ENCODE measurements at places on chromosomes 7 and 10.

GRCh38 chr7:4607311-4607729, 74.8 kb upstream of the FOXK1 start:
- DNase-seq, result no peak

GRCh38 chr10:109835257-109835656, 88.1 kb downstream of the XPNPEP1 start:
- DNase-seq, result no peak

- DNase-seq, result no peak
Observed at GRCh38 chr7:1847260-1848001, 177.4 kb downstream of the ELFN1 start.

DNA sequence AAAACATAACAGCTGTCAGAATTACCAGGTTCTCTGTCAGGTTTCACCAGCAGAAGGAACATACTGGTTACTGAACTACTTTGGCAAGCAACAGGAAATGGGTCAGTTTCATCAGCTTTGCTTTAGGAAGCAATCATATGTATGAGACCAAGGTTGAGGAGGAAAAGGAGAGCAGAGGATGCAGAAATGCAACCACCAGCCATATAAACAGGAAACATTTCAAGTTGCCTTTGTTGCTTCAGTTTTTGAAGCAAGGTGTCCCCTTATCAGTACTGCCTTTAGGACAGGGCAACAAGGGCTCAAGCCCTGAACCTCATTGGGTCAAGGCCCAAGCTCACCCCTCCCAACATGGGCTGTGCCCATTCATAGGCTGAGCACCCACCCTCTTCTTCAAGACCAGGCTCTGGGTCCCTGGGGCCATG, 10.2 kb downstream of the HIPK2 start:
- DNase-seq, result no peak

DNA sequence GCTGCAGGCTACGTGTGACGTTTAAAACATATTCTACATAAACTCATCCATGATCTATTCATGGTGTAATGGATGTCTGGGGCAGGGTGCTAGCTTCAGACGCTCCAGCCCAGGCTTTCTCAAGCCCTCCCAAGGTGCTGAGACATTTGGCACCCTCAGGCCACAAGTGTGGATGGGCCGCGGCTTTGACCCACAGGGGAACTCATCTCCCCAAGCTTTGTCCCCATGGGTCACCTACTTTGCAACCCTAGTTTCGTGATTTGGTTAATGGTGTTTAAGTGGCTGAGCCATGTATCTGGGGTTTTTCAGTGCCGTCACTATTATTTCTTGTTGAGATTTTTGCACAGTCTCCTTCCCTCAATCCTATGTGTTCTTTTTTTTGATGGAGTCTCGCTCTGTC, 66.0 kb downstream of the GRK5 start:
- DNase-seq, result no peak

DNA sequence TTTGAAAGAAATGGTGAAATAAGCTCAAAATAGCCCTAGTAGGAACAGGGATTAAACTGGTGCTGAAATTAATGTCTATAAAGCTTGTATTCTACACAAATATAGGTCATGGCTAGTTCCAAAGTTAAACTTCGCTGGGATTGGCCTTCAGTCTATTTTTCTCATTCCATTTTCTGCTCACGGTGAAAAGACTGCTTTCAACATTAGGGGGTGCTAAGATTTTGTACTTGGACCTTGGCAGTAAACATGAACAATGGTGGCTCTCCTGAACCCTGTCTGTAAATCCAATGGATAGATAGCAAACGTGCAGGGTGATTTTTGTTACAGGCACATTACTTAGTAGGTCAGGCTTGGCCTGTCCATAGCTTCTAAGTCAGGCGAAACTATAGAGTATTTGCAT, 36.0 kb upstream of the RSU1 start:
- peak; percentile 13 for DNase-seq

DNA sequence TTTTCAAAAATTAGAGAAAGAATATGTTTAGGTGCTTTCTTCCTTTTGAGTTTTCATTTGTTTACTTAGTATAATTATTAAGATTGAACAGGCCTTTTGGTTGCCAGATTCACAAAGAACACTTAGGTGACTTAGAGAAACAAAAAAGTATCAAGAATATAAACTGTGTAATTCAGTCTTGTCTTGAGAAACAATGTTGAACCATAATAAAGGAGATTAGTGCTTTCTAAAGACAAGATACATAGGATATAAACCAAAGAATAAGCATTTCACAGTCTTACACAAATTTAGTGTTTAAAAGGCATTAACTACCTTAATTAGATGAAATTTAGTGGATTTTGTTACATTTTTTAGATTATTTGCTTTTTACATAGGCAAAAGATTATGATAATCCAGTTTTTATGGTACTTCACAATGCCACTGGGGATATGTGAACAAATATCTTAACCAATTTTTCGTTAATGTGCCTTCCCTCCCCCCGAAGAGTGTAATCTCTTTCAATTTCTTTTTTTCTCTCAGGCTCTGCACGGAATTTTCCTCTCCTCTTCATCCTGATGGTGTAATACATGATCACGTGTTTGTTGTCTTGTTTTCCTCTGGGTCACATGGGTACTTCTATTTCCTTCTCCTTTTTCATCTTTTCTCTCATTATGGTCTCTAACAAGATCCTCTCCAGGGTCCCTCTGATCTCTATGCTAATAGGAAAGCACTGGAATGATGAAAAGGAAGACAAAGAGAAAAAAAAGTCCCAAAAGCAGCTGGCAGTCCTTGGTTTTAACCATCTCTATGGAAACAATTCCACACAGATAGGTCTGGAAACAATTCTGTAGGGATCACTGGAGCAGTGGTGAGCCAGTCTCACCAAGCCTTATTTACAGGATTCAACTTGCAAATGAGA, 3.7 kb upstream of the HNRNPH3 start:
- DNase-seq, result peak; percentile 91

- no peak for DNase-seq
Observed at GRCh38 chr7:96579119-96579518, 130.5 kb downstream of the SEM1 start.

GRCh38 chr7:135519233-135519688, 9.4 kb upstream of the CNOT4 start:
- no peak for DNase-seq

- DNase-seq, result no peak
Observed at GRCh38 chr10:59173414-59173813, 3.0 kb upstream of the PHYHIPL start.

GRCh38 chr10:37831495-37832333, 25.7 kb downstream of the ZNF248 start:
- no peak for DNase-seq

GRCh38 chr7:37820708-37821468, 27.5 kb upstream of the NME8 start:
- no peak for DNase-seq

DNA sequence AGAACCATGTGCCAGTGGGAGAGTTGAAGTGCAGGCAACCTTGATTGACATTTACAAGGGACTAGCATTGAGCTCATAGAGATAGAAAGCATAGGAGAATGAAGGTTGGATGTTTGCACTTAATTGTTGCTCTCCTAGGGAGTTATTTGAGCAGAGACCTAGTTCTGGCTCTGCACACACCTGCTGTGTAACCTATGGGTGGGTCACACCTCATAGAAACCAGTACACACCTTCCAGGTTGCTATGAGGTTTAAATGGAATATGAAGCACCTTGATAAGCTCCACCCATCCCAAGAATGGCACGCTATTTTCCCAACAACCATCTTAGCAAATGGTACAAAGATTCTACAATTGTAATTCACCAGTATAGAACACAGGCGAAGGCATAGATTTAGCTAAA, 86.2 kb upstream of the AOAH start:
- DNase-seq, result no peak

GRCh38 chr7:84196084-84196503, 1.5 kb upstream of the SEMA3A start:
- DNase-seq, result no peak

DNA sequence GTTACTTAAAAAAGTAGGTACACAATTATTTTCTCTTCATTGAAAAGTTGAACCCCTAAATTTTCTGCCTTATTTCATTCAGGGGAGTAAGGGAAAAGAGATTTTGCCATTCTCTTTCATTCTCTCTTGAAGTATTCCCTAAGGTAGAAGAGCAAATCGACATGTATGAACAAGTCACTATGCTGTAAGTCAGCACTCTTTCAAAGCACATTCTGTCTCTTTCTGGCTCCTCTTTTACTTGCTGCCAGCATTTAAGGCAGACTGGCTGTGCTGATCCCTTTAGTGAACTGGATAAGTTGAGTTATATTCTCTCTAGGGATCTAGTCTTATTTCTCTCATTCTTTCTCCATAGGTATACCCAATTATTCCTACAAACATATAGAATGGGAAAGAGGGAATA, 222.3 kb upstream of the ZWINT start:
- DNase-seq, result no peak

- peak; percentile 25 for DNase-seq
Observed at GRCh38 chr10:119655566-119656001, 4.4 kb downstream of the BAG3 start.

GRCh38 chr10:12975906-12976305, 25.6 kb downstream of the CCDC3 start:
- no peak for DNase-seq

DNA sequence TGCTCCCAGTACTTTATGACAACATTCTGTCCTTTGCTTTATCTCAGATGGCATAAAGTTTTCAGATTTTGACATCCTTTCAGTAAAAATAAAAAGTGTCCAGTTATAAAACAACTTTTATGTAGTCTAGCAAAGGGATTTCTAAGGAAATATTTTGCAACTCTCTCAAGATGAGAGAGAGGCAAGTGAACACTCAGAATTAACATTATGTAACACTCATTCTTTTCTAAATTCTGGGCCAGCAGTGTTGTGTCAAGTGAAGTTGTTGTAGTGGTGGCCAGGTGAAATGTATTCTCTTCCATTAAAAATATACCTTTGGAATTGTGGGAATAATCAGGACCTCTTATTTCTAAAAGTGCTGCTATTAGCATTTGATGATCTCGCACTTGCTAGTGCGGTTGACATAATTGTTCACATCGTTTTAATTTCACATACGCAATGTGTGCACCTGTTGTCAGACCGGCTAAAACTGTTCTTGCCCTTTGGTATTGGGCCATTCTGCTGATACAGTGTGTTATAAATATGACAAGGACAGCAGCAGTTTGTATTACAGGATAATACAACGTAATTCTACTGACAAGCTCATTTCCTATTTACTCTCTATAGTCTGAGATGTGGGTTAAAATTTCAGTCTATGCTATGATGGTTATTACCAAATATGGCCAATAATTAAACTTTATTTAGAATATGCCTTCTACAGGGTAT, 23.8 kb downstream of the CPED1 start:
- DNase-seq, result no peak

DNA sequence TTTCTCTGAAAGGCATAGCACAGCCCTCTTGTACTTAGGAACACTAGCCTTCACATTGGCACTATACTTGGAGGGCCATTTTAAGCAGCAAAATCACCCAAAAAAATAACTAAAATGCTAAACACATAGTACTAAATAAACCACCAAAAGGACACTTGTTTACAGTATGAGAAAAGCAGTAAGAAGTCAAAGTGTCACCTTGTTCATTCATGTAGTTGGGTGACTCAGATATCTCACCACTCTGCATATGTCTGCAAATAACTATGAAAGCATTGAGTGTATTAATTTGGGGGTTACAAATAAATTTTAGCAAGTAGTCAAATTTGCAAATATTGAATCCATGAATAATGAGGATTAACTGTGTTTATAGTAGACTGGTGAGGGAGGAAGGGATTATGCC, 107.6 kb downstream of the ELAPOR2 start:
- no peak for DNase-seq

DNA sequence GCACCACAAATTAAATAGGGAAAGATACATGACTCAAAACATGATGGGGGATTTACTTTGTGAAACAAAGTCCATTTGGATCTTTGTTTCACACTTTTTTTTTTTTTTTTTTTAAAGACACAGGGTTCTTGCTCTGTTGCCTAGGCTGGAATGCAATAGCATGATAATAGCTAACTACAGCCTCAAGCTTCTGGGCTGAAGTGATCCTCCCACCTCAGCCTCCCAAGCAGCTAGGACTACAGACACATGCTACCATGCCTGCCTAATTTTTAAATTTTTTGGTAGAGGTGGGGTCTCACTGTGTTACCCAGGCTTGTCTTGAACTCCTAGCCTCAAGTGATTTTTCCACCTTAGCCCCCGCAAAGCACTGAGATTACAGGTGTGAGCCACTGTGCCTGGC, 172.6 kb upstream of the KLF14 start:
- DNase-seq, result no peak

DNA sequence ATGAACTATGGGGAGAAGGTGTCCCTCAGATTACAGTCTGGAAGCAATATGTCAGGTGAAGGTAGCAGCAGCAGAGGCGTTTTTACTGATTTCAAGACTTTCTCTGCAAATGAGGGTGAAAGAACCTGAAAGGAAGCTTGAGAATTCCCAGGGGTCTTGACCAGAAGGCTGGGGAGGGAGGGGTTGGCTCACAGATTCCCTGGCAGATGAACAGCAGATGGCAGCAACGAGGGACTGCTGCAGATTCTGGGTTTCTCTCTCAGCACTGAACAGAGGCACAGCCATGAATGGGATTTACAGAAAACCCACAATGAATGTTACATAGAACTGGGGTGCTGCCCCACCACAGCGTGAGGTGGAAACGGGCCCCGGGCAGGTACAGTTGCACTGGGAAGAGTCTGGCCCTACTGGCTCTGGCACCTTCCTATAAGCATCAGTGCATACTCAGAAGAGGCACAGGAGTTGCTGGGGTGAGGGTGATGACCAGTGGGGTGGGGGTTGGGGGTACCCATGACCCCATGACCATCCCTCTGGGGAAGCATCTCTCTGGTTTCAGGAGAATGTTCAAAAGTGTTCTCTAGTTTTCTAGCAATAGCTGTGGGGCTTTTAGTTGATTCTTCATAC, 317.8 kb downstream of the SH2D4B start:
- DNase-seq, result peak; percentile 3

- no peak for DNase-seq
Observed at GRCh38 chr10:46092524-46093081, 46.5 kb upstream of the MSMB start.

DNA sequence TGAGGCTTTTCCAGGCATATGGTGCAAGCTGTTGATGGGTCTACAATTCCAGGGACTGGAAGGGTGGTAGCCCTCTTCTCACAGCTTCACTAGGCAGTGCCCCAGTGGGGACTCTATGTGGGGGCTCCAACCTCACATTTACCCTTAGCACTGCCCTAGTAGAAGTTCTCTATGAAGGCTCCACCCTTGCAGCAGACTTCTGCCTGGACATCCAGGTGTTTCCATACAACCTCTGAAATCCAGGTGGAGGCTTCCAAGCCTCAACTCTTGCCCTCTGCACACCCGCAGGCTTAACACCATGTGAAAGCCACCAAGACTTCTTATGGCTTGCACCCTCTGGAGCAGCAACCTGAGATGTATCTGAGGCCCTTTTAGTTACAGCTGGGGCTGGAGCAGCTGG, 87.8 kb downstream of the ZNF777 start:
- no peak for DNase-seq

DNA sequence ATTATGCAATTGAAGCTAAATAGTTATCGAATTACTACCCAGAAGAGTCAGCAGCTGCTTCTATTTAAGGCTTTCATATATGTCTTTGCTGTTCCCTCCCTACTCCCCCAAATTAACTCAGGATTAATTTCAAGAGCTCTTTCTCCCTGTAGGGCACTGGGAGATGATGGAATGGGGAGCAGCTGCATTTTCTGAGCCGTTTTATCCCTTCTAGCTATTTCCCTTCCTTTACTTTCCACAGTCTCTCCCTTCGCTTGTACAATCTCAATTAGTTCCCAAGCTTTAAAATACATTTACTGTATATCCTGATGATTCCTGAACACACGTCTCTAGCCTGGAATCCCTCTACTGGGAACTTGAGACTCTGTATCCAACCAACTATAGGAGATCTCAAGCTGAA, 19.8 kb upstream of the TSPAN12 start:
- DNase-seq, result no peak

GRCh38 chr7:171912-172515, 20.4 kb upstream of the FAM20C start:
- DNase-seq, result no peak
